Bronchial epithelial cell (primary cell): ENCODE measurements at places on chromosomes 16 and 17.

DNA sequence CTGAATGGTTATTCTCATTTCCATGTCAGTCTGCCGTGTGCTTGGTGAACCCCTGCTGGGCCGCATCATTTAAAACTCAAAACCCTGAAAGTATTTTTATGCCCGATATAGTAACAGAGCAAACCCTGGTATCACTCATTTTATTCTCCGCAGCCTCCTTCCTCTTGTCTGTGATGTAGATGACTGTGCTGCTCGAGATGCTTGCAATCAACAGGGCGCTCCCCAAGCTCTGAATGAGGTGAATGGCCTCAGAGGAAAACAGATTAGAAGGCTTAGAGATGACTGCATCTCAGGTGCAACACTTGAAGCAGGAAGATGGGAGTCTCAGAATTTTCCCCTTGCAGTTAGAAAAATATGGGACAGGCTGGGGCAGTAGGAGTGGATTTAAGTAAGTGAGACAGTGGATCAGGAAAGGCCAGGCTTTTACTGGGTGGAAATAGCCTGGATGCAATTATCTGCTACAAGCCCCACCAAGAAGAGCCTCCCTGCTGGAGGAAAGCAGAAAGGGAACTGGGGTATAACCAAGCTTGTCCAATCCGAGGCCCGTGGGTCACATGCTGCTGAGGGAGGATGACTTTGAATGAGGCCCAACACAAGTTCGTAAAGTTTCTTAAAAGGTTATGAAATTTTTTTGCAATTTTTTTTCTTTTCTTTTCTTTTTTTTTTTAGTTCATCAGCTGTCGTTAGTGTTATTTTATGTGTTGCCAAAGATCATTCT lies 166.9 kb downstream of the CDH13 start:
- no peak for DNase-seq

- DNase-seq, result no peak
Observed at GRCh38 chr16:53510704-53511070, 7.7 kb upstream of the AKTIP start.

- DNase-seq, result peak; percentile 28
Observed at GRCh38 chr16:6016530-6017184, 919.1 kb upstream of the EEF2KMT start.

GRCh38 chr17:3603119-3603869 lies 5.9 kb downstream of the TRPV1 start:
- DNase-seq, result peak; percentile 98

GRCh38 chr16:53068423-53068833 lies 13.6 kb downstream of the CHD9 start:
- DNase-seq, result no peak
